ENCODE measurements at places on chromosomes 12 and 14.

DNA sequence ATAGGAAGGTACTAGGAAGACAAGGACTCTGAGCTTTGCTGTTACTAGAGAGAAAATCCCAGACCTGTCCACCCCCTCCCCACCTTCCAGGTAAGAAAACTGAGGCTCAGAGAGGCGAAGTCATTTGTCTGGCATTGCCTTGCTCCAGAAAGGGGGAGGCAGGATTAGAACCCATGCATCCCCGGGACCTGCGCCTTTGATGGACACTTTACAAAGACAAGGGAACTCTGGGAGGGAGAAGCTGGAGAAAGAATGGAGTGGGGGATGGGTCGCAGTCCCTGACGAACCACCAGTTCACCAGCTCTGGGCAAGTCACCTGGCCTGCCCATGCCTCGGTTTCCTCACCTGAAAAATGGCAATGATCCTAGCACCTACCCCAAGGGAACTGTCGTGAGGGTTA lies 10.8 kb downstream of the TRPV4 start:
- DNase-seq = no peak

DNA sequence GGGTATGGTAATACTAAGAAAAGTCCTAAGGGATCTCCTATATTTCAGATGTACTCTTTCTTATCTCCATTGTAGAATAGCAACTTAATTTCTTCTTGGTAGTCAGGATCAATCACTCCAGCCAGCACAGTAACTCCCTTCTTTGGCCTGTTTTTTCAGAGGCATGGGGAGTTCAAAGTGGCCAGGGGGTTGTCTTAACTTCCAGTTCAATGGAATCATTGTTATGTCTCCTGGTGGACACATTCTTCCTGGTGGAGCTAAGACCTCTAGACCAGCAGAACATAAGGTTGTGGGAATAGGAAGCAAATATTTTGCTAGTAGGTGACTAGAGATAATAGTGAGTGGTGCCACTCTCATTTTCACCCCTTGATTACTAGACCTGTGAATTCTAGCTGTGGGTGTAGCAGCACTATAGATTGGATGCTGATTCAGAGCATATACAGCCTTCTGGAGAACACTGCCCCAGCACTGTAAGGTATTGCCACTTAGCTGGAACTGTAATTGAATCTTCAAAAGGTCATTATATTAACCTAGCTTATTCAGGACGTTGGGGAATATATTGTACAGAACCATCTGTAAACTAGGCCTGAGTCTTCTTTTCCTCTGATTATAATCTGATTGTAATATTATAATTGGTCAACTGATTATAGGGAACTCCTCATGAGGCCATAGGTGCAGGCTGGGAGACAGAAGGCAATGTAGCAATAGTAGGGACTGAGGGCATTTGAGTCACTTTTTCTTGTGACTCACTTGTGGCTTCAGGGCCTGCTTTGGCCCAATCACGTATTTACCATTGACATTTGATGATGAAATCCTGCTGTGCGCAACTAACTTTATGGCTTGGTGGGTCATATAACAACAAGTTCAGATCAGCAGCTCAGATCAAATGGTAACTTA lies 60.2 kb upstream of the ATP2B1 start:
- no peak for DNase-seq

DNA sequence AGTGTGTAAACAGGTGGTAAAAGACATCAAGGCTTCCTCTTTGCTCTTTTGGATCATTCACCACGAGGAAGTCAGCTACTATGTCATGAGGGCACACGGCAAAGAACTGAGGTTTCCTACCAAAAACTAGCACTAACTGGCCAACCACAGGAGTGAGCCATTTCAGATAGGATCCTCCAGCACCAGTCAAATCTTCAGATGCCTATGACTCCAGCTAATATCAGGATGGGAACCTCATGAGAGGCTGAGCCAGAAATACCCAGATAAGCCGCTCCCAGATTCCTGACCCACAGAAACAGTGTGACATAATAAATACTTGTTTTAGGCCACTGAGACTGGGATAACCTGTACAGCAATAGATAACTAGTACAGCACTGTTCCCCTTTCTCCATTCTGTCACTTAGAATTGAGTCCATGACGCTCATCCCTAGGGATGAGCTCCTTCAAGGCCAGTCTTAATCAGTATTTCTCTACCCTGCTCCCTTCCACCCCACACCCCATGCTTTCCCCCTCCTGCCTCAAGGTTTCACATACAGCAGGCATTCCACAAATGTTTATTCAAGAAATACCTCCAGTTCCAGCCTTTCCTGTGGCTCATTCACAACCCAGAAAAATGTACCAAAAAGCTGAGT lies 68.4 kb downstream of the PPM1H start:
- DNase-seq = no peak

- DNase-seq = no peak
Observed at GRCh38 chr14:39763402-39763890, 331.2 kb upstream of the FBXO33 start.

- no peak for DNase-seq
Observed at GRCh38 chr12:105706321-105706972, 376.0 kb downstream of the C12orf75 start.

DNA sequence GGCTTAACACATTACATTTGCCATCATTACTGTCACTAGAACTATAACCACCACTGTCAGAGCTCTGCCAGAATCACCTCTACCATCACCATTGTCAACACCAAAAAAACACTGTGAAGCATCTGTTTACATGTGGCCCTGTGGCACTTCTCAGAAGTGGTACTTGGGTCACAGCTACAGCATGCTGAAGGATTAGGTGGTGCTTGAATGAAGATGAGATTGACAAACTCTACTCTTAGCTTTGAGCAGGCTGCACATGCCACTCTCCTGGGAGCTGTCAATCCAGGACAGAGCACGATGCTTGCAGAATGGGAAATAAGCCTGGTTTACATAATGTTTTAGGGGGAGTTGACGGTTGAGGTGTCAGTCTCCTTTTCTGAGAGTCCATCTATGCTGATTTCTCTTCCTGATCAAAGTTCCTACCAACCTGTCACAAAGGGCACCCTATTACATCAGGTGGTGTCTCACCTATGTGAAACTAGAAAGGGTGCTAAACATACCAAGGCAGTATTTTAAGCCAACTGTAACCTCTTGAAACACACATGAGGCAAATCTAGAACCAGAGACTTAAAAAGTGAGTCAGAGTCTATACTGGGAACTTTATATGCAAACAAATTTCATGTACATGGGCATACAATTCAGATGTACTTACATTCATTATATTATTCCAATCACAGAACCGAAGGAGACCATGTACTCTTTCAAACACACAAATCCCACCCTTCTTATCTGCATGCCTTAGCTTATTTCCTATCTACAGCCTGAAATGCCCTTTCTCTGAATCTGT lies 258.7 kb downstream of the EMP1 start:
- DNase-seq = no peak

- no peak for DNase-seq
Observed at GRCh38 chr14:103310576-103311095, 23.4 kb upstream of the EIF5 start.

DNA sequence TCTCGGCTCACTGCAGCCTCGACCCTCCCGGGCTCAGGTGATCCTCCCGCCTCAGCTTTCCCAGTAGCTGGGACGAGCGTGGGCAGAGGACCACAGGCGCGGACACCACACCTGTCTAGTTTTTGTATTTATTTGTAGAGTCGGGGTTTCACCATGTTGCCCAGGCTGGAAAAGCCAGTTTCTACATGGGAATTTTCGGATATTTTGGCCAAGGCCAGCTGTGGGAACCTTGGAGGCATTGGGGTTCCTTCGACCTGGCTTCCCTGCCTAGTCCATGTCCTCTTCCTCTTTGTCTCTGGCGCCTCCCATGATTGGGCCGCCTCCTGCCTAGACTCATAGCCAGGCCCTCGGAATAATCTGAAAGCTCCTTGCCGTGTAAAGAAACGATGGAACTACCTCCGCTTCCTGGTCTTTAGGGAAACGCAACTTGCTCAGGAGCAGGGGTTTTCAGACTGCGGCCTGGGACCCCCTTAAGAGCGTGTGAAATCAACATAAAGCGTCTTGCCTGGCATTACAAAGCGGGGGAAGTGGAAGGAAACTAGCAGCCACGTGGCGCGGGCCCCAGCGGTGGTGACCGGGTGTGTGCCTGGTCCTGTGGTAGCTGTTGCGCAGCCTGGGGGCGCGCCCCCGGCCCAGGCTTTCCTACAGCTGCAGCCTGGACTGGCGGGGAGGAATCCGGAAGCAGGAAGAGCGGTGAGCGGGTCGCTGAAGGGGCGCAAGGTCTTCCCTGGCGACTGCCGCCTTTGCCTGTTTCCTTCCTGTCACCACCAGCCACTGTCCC lies 1.4 kb upstream of the HSP90AA1 start:
- DNase-seq = peak; percentile 30

DNA sequence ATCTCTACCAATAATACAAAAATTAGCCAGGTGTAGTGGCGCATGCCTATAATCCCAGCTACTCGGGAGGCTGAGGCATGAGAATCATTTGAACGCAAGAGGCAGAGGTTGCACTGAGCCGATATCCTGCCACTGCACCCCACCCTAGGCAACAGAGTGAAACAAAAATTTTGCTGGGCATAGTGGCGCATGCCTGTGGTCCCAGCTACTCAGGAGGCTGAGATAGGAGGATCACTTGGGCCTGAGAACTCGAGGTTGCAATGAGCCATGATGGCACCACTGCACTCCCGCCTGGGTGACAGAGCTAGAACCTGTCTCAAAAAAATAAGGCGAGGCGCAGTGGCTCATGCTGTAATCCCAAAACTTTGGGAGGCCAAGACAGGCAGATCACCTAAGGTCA lies 9.5 kb downstream of the ATXN2 start:
- no peak for DNase-seq

DNA sequence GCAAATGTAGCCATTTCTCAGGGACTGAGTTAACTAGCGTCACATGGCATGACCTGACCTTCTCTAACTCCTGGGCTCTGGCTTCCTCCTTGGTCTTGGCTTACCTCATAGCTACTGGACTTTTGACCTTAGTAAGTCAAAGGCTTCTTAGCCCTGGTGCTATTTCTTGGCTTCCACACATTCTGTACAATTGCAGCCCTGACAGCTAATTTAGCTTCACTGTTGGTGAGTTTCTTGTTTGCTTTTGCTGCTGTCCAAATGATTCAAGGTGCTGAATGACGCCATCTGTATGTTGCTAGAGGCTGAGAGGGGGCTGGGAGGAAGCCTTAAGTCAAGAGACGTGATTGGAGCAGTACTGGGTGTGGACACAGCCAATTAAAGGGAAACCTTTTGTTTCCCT lies 202.7 kb downstream of the PRKD1 start:
- DNase-seq = no peak
